Colonic mucosa (tissue), 4 donors: ENCODE measurements at places on chromosomes 3 and 15. TPM values are rescaled to one million over a fixed set of nuclear protein-coding genes. Genes with fewer than 3 reads are reported as not detected.

DNA sequence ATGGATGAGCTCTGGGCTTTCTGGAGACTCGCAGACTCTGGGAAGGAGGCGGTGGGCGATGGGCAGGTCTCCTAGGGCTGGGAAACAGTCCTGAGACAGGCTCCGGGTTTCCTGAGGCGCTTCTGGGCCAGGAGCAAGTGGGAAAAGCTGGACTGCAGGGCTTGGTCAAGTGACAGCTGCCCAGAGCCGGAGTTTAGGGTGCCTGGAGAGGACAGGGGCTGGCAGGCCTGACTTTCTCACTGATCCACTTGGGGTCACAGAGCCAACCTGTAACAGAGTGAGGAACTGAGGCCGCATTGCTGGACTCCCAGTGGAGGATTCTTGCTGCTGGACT is 107.9 kb downstream of the APBA2 start:
- DNase-seq, result no peak

GRCh38 chr3:125622381-125622791 is 27.1 kb upstream of the OSBPL11 start:
- no peak for DNase-seq

DNA sequence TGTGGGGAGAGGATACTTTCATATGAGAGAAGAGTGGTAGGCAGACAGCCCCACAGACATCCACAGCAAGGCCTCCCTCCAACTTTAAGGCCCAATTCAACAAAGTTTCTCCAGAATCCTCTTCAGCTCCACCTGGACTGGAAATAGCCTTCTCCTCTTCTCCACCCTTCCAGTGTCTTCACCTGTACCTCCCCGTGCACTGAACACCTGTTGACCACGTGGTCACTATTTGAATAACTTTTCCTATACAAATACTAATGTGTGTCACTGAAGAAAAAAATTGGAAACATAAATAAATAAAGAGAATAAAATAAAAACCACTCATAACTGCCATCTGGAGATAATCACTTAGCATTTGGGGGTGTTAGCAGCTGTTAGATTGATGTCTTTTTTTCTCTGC is 52.9 kb downstream of the CCNL1 start:
- no peak for DNase-seq

- no peak for DNase-seq
Measured at GRCh38 chr3:52593103-52593502, 56.7 kb downstream of the UQCC5 start.

GRCh38 chr15:94327356-94327936 is 96.1 kb downstream of the MCTP2 start:
- no peak for DNase-seq

DNA sequence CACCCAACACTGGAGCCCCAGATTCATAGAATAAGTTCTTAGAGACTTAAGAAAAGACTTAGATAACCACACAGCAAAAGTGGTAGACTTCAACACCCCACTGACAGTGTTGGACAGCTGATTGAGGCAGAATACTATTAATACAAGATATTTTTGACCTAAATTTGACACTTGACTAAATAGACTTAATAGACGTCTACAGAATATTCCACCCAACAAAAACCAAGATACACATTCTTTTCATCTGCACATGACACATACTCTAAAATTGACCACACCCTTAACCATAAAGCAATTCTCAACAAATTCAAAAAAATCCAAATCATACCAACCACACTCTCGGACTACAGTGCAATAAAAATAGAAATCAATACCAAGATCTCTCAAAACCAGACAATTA is 179.8 kb upstream of the TPM1 start:
- no peak for DNase-seq

DNA sequence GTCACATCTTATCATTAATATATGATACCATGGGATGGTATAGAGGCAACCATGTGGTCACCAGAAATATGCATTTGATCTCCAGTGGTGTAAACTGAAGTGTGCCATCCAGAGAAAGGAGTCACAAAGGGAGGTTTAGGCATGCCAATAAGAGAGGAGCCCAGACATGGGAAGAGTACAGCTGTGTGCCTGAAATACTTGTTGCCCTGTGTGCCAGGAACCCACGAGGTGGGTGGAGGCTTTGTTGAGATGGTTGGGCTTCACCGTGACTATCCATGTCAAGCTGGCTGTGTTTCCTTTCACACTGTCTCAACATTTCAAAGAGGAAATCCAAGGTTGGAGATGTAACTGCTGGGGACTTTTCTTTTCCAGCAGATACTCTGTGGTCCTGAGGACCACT is 43.5 kb downstream of the CACNA2D3 start:
- no peak for DNase-seq

DNA sequence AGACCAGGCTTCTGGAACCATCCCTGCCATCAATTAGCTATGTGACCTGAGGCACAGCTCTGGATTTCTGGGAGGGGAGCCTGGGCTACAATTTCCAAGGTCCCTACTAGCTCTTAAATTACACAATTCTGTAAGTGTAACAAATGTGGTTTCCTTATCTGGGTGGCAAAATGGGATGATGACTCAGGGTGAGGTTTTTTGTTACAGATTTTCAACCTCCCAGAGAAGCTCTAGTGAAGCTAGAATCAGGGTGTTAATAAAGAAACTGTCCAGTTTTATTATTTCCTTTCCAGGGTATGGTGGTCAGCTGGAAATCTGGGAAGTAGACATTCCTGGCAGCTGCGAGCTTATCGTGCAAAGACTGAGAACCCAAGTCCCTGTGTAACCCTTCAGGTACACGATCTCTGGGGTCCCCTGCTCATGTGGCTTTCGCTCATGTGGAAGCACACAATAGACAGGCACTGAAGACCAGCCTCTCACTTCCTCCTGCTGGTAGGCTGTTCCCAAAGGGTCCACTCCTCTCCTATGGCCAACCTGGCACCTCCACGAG is 7.3 kb downstream of the RAB27A start:
- no peak for DNase-seq

GRCh38 chr3:40765884-40766283 is 241.1 kb downstream of the ZNF621 start:
- no peak for DNase-seq

GRCh38 chr15:31781261-31781660 is 249.1 kb upstream of the CHRNA7 start:
- DNase-seq, result no peak

DNA sequence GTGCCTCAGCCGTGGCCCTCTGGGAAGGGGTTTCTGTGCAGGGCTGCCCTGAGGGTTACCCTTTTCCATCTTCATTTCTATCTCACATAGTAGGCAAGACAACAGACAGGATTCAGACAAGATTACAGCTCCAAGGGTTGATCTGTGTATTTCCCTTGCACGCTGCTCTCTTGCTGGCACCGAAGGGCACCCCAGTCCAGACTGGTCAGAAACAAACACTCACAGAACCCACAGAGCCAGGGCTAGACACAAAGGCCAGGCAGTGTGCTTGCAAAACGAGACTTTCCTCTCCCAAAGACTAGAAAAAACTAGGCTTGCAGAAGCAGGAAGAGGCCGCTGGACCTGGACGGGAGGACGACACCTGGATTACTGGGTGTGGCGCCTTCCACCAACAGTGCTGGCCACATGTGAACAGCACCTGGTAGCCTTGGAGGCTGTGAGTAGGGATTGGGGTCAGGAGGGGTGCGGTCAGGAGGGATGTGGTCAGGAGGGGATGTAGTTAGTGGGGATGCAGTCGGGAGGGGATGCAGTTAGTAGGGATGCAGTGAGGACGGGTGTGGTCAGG is 96.8 kb downstream of the BDH1 start:
- DNase-seq, result peak; percentile 66

DNA sequence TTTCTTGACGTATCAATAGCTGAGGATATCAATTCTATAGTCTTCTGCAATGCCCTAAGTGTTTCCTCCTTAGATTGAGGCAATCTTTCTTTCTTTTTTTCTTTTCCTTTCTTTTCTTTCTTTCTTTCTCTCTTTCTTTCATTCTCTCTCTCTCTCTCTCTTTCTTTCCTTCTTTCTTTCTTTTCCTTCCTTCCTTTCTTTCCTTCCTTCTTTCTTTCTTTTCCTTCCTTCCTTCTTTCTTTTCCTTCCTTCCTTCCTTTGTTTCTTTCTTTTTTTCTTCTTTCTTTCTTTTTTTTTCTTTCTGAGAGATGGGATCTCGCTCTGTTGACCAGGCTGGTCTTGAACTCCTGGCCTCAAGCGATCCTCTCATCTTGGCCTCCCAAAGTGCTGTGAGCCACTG is 10.0 kb upstream of the DNAAF4 start:
- no peak for DNase-seq

DNA sequence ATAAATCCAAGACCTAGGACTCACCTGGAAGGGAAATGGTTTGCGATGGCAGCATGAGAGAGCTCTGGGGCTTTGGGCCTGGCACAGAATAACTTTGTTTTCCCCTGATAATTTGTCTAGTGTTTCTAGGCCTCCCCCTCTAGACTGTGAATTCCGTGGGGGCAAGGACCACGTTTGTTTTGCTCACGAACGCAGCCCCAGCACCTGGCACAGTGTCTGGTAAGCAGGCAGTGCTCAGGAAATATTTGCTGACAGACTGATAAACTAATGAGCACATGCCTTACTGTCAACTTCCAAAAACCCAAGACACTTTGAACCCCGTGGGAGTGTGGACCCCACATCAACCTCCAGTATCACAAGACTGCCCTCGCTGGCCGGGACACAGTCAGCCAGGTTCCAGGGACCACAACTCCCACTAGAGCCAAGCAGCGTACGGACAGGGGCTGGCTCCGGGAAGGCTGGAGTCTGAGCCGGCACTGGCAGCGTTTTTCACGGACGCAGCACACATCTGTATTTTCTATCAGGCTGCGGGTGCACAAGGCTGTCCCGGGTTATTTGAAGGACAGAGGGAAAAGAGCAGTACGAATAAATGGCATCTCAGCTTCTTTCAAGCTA is 146.5 kb downstream of the XXYLT1 start:
- no peak for DNase-seq

DNA sequence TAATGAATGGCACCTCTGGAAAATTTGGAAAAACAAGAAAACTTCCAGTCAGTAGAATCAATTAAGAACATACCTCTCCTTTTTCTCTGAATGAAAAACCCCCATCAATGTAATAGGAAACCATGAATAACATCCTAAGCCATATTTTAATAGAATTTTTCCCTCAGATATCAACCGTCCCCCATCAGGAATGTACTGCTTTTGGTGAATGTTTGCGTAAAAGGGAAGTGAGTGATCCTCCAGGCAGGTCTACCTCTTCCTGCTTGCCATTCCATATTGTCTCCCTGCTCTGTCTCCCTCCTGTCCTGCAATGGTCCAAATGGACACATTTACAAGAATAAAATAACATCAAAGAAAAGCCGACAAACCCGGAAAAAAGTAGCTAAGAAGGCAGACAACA is 30.8 kb downstream of the LAMP3 start:
- no peak for DNase-seq

- peak; percentile 50 for DNase-seq
Measured at GRCh38 chr15:89783111-89783860, 7.2 kb downstream of the MESP2 start.

GRCh38 chr3:184630861-184631471 is 69.4 kb downstream of the EPHB3 start:
- no peak for DNase-seq

GRCh38 chr3:64900617-64901521 is 213.1 kb upstream of the ADAMTS9 start:
- DNase-seq, result no peak

GRCh38 chr3:42489937-42490227 is 12.6 kb upstream of the VIPR1 start:
- no peak for DNase-seq

GRCh38 chr3:164640591-164640990 is 437.7 kb downstream of the SI start:
- DNase-seq, result no peak

- no peak for DNase-seq
Measured at GRCh38 chr3:170709046-170709445, 123.2 kb upstream of the SLC7A14 start.

DNA sequence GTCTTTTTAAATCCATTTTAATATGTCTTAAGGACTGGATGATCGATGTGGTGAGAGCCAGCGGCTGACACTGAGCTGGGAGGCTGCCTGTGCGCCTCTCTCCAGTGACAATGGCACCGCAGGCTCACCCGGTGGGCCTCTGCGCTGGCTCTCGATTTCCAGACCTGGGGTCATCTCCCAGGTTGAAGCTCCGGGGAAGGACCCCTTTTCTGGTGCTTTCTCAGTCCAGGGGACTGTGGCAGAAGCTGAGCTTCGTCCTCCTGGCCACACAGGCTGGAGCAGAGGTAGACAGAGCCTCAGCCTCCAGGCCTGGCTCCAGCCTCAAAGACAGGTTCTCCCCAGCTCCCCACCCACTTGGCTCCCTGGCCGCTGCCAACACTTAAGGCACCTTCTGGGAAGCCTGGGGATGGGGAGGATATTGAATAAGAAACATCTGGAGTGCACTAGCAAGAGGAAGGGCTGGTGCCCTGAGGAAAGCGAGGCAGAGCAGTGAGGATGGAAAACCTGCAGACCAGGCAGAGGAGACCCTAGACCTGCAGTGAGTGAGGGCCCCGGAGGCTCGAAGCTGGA is 154.2 kb upstream of the SMAD3 start:
- DNase-seq, result no peak

DNA sequence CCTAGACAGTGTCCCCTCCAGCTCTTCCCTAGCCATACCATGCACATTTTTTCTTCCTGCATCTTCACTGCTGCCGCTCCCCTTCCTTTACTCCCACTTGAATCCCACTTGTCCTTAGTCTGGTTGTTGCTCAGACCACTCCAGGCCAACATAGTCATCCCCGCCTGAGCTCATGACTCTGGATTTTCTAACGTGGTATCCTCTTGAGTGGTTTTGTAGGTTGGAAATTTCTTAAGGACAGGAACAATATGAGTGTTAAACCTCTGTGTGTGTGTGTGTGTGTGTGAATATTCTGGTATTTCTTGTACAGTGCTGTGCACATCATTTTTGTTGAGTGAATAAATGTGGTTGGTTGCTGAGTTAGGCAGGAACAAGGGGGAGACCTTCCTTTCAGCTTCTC is 3.1 kb downstream of the BAHD1 start:
- DNase-seq, result no peak

HDGFL3 gene
- total RNA-seq, result 16.7 TPM

HGD gene
- 37.6 TPM for total RNA-seq

HTR3C gene
- not detected for total RNA-seq

WDR49 gene
- 0.98 TPM for total RNA-seq

LRRIQ4 gene
- total RNA-seq, result not detected

LINGO1 gene
- 0.79 TPM for total RNA-seq

PLCH1 gene
- total RNA-seq, result 8.2 TPM

TIGIT gene
- 0.40 TPM for total RNA-seq

GANC gene
- total RNA-seq, result 39.8 TPM

EXOSC7 gene
- 24.9 TPM for total RNA-seq

SLC24A5 gene
- total RNA-seq, result not detected

TMEM40 gene
- not detected for total RNA-seq

FAM162A gene
- total RNA-seq, result 167 TPM
